Activated naive CD4-positive, alpha-beta T cell treated with anti-CD3 and anti-CD28 coated beads for 36 hours (primary cell): ENCODE measurements at places on chromosomes 5 and 9. TPM values are rescaled to one million over a fixed set of nuclear protein-coding genes. Genes with fewer than 3 reads are reported as not detected.

Gene PCDHB13
- not detected for total RNA-seq

Gene PCDHA12
- total RNA-seq, result not detected

GRCh38 chr9:29290516-29290915 lies 1717.2 kb upstream of the C9orf72 start:
- no peak for DNase-seq
- no peaks in the 10 kb centered on the region for H3K4me1 ChIP-seq
- no peak overlapping the region for H3K27ac ChIP-seq
- no peak overlapping the region for H3K4me3 ChIP-seq
- H3K27me3 ChIP-seq, result no peaks in the 10 kb centered on the region
- H3K36me3 ChIP-seq, result no peaks in the 10 kb centered on the region

Gene YTHDC2
- total RNA-seq, result 28.0 TPM

GRCh38 chr5:159106193-159106568 lies 6.5 kb upstream of the EBF1 start:
- peak overlapping the region; percentile 71 for H3K4me3 ChIP-seq
- H3K4me1 ChIP-seq, result peaks cover 24% of the 10 kb centered on the region
- peak; percentile 16 for DNase-seq
- H3K36me3 ChIP-seq, result no peaks in the 10 kb centered on the region

Gene OGN
- total RNA-seq, result not detected

DNA sequence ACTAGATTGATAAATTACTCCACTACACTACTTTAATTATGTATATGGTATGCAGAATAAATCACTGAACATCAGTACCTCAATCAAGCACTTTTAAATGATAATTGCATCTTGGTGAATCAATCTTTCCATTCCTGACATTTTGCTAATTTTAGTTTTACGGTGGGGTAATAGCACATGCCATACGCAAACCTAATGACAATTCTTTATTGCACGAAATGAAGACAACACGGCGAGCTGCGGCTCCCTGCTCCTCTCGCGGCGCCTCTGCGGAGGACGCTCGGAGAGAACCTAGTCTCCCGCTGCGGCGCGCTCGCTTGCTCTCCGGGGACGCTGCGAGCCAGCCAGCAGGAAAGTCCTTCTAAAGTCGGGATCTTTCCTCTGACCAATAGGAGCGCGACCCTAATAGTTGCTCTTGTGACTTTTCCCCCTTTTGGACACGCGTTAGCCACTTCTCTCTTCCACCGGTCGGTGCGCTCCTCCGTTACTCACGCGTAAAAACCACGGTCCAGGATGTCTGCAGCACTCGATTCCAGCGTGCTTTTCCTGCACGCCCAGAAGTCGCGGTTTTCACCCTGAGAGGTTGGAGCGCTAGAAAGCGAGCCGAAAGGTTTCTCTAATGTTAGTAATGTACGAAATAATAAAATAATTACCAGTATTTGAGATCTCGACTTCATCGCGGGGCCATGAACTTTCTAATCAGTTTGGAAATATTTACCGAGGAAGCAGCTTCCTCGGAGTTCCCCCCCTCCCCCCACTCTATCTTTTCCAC lies 1.0 kb upstream of the MEF2C start:
- no peak for DNase-seq
- H3K27ac ChIP-seq, result no peak overlapping the region
- peak overlapping the region; percentile 76 for H3K4me3 ChIP-seq
- peaks cover 63% of the 10 kb centered on the region for H3K27me3 ChIP-seq
- H3K36me3 ChIP-seq, result no peaks in the 10 kb centered on the region

DNA sequence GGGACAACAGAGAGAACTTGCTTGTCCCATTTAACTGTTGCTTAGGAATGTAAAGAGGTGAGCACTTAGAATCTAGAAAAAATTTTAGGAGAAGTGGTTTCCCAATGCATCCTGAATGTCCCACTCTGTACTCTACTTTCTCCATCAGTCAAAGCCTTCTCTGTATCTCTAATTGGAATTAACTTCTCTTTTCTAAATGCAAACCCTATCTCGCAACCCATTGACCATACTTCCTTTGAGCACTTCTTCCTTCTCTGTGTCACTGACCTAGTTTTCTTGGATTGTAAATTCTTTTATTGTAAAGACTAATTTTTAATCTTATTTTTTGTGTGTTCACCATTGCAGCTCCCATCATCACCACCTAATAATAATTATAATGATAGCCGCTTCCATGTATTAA lies 33.3 kb downstream of the ADRB2 start:
- DNase-seq, result no peak
- H3K27me3 ChIP-seq, result no peaks in the 10 kb centered on the region
- no peak overlapping the region for H3K27ac ChIP-seq
- H3K36me3 ChIP-seq, result no peaks in the 10 kb centered on the region
- no peaks in the 10 kb centered on the region for H3K4me1 ChIP-seq
- H3K4me3 ChIP-seq, result no peak overlapping the region

GRCh38 chr9:127336506-127337352 lies 60.2 kb upstream of the SLC2A8 start:
- no peak overlapping the region for H3K27ac ChIP-seq
- no peaks in the 10 kb centered on the region for H3K36me3 ChIP-seq
- DNase-seq, result no peak
- no peaks in the 10 kb centered on the region for H3K4me1 ChIP-seq
- H3K4me3 ChIP-seq, result no peak overlapping the region
- peaks cover 6% of the 10 kb centered on the region for H3K27me3 ChIP-seq

DNA sequence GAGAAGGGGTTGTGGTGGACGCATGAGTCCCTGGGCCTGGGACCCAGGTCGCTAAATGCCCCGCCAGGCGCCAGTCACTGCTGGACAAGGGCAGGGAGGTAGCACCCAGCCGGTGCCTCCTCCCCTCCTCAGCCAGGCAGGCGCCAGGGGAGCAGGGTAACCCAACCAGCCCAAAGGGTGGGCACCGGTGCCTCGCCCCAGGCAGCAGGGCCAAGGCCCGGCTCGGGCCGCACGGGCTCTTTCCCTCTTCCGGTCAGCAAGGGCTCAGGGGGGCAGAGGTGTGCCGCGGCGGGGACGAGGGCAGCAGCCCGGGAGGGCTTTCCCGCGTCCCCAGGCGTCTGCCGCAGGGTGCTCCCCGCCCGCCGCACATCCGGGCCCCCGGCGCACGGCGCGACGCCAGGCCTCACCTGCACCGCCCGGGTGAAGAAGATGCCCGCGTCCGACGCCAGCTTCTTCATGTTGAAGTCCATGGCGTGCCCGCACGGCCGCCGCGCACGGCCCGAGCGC lies 393 bp downstream of the SH3GLB2 start:
- H3K27ac ChIP-seq, result no peak overlapping the region
- peaks cover 16% of the 10 kb centered on the region for H3K4me1 ChIP-seq
- no peaks in the 10 kb centered on the region for H3K27me3 ChIP-seq

DNA sequence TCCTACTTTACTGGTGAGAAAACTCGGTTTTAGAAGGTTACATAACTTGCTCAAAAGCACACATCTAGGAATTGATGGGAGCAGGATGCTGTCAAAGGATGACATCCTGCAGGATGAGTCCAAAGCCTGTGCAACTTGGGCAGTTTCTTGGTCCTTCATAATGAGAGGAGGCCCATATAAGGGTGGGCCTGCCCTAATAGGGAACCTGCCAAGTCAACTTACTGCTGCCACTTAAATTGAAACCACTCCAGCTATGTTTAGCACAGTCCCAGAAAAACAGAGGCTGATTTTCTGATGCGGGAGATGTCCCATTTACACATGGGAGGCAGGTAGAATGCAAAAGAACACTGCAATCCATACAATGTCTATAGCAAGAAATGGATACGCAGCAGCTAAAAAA lies 61.8 kb downstream of the FBXO38 start:
- no peak for DNase-seq
- H3K27ac ChIP-seq, result no peak overlapping the region
- no peaks in the 10 kb centered on the region for H3K27me3 ChIP-seq

- no peak for DNase-seq
- H3K4me3 ChIP-seq, result no peak overlapping the region
- H3K36me3 ChIP-seq, result no peaks in the 10 kb centered on the region
- no peak overlapping the region for H3K27ac ChIP-seq
- no peaks in the 10 kb centered on the region for H3K4me1 ChIP-seq
Observed at GRCh38 chr9:131018621-131019020, 9.6 kb downstream of the LAMC3 start.

- H3K27ac ChIP-seq, result no peak overlapping the region
- peaks cover 45% of the 10 kb centered on the region for H3K36me3 ChIP-seq
- no peak overlapping the region for H3K4me3 ChIP-seq
- H3K27me3 ChIP-seq, result no peaks in the 10 kb centered on the region
Observed at GRCh38 chr9:33329117-33329563, 38.8 kb downstream of the NFX1 start.

DNA sequence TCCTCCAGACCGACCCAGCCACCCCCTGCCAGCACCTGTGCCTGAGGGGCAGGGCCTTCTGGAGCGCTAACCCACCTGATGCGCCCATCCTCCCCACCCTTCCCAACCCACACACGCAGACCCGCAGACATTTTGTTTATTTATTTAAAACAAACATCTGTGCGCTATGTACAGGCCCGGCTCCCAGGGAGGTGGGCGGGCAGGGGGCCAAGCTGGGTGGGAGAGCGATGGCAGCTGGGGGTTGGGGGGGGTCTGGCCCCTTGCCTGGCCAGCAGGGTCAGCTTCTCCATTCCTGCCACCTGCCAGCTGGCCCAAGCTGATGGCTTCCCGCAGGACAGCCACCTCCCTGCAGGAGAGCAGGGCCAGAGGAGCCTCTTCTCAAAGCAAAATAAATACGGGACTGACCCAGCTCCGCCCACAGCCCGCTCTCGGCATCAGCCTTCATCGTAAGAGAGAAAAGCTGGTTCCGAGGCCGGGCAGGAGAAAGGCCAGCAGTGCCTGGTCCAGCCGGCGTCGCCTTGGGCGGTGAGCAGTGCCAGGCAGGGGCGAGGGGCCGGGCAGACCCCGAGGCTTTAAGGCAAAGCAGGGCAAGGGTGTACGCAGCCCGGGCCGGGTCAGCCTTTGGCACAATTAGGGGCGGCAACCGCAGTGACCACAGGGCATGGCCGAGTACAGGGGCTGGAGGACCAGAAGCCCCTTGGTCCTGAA lies 10.9 kb upstream of the CLIC3 start:
- no peaks in the 10 kb centered on the region for H3K27me3 ChIP-seq
- H3K36me3 ChIP-seq, result no peaks in the 10 kb centered on the region
- H3K4me3 ChIP-seq, result no peak overlapping the region
- H3K27ac ChIP-seq, result no peak overlapping the region
- no peak for DNase-seq

GRCh38 chr5:142640316-142641005 lies 45.4 kb downstream of the FGF1 start:
- no peaks in the 10 kb centered on the region for H3K36me3 ChIP-seq
- DNase-seq, result no peak
- H3K4me1 ChIP-seq, result no peaks in the 10 kb centered on the region
- no peak overlapping the region for H3K4me3 ChIP-seq

GRCh38 chr9:113638490-113638889 lies 175.0 kb downstream of the RGS3 start:
- H3K4me3 ChIP-seq, result no peak overlapping the region
- no peak for DNase-seq
- H3K36me3 ChIP-seq, result no peaks in the 10 kb centered on the region
- peaks cover 2% of the 10 kb centered on the region for H3K27me3 ChIP-seq

Gene HACD4
- total RNA-seq, result 1.1 TPM

- no peaks in the 10 kb centered on the region for H3K36me3 ChIP-seq
- no peak overlapping the region for H3K4me3 ChIP-seq
- DNase-seq, result no peak
- no peaks in the 10 kb centered on the region for H3K27me3 ChIP-seq
Observed at GRCh38 chr9:12809720-12810119, 34.9 kb downstream of the LURAP1L start.

DNA sequence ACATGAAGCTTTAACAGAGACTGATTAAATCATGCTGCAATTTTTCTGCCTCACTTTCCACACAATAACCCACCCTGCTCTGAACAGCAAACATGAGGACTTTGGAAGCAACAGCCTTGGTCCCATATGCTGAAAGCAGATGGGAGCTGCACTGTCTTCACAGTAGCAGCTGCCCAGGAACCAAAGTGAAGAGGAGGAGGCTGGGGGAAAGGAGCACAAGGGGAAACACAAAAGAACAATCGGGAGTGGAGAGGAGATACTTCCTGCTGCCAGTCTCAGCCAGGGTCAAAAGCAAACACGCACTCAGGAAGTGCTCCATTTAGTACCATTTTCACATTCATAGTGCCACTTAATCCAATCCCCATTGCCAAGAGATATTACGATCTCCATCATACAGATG lies 183.3 kb upstream of the PUM3 start:
- DNase-seq, result no peak
- H3K36me3 ChIP-seq, result no peaks in the 10 kb centered on the region
- H3K4me3 ChIP-seq, result no peak overlapping the region
- H3K4me1 ChIP-seq, result no peaks in the 10 kb centered on the region

DNA sequence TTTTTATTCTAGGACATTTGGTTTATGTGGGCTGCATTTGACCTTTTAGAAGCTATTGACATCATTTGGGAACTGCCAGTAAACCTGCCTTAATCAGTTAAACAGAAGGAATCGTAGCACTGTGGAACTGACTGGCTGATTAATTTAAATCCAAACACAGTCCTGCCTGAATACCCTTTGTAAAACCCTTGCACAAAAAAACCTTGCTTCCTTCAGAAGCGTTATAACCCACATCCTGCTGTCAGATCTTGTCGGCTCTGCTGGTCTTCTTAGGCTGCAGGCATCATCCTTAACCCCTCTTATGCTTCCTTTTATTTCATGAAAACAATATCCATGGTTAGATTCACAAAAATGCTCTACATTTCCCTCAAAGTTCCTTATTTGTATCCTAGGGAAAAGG lies 46.3 kb downstream of the PAM start:
- H3K27me3 ChIP-seq, result no peaks in the 10 kb centered on the region
- peaks cover 32% of the 10 kb centered on the region for H3K4me1 ChIP-seq
- no peak overlapping the region for H3K27ac ChIP-seq

DNA sequence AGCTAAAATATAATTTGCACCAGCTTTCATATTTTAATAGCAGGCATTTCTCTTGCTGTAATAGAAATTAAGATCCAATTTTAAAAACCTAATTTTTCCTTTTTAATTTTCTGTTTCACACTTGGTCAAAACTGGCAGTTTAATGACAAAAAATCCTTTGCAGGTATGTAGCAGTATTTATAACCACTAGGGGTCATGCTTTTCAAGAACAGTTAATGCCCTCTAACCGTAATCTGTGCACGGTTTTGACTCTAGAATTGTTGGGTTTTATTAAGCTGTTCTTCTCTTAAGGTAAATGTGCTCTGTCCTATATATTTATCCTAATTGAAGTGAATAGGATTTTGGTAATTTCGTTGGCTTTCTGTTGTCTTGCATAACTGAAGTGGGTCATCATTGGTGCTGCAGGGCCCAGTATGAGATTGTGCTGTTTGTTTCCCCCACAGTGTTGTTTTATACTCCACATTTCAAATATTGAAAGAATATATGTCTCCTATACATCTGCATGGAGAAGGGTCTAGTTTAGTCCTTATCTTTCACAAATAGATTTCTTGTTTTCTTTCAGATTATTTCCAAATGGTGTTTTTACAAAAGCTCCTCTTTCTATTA lies 107.4 kb downstream of the SCAMP1 start:
- no peaks in the 10 kb centered on the region for H3K4me1 ChIP-seq
- H3K27ac ChIP-seq, result no peak overlapping the region
- DNase-seq, result no peak
- H3K27me3 ChIP-seq, result no peaks in the 10 kb centered on the region

DNA sequence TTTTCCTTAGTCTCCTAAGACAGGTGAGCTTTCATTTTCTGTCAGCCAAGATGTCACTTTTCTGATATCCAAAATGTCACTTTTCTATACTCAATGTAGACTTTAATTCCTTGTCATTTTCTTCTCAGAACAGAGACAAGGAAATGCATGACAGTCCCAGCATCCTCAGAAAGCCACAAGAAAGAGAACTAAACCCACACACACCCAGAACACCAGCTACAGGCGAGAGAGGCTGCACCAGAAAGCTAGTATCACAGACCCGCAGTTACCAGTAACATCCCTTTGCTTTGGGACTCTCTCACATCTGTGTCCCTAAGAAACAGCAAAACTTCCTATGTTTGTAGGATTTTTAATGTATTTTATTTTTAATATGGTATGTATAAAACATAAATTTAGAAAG lies 17.1 kb downstream of the TRMO start:
- H3K36me3 ChIP-seq, result peaks cover 15% of the 10 kb centered on the region
- H3K4me1 ChIP-seq, result peaks cover 75% of the 10 kb centered on the region
- peak overlapping the region; percentile 83 for H3K27ac ChIP-seq
- peak overlapping the region; percentile 74 for H3K4me3 ChIP-seq
- H3K27me3 ChIP-seq, result no peaks in the 10 kb centered on the region
